Vagina (tissue), 2 donors: ENCODE measurements at places on chromosomes 11 and 22.
A peak's percentile ranks its signal among the peaks of the same experiment; 100 is the strongest.

- no peak overlapping the region for H3K4me3 ChIP-seq
- no peaks in the 10 kb centered on the region for H3K27me3 ChIP-seq
- peaks cover 39% of the 10 kb centered on the region for H3K4me1 ChIP-seq
- no peaks in the 10 kb centered on the region for H3K36me3 ChIP-seq
- H3K27ac ChIP-seq = peak overlapping the region; percentile 79
- no peak for DNase-seq
Observed at GRCh38 chr11:74418509-74418895, 20.3 kb upstream of the PGM2L1 start.

- H3K27ac ChIP-seq = no peak overlapping the region
- no peaks in the 10 kb centered on the region for H3K36me3 ChIP-seq
- H3K4me1 ChIP-seq = peaks cover 12% of the 10 kb centered on the region
- H3K27me3 ChIP-seq = no peaks in the 10 kb centered on the region
Observed at GRCh38 chr11:20037396-20038153, 122.7 kb downstream of the DBX1 start.

DNA sequence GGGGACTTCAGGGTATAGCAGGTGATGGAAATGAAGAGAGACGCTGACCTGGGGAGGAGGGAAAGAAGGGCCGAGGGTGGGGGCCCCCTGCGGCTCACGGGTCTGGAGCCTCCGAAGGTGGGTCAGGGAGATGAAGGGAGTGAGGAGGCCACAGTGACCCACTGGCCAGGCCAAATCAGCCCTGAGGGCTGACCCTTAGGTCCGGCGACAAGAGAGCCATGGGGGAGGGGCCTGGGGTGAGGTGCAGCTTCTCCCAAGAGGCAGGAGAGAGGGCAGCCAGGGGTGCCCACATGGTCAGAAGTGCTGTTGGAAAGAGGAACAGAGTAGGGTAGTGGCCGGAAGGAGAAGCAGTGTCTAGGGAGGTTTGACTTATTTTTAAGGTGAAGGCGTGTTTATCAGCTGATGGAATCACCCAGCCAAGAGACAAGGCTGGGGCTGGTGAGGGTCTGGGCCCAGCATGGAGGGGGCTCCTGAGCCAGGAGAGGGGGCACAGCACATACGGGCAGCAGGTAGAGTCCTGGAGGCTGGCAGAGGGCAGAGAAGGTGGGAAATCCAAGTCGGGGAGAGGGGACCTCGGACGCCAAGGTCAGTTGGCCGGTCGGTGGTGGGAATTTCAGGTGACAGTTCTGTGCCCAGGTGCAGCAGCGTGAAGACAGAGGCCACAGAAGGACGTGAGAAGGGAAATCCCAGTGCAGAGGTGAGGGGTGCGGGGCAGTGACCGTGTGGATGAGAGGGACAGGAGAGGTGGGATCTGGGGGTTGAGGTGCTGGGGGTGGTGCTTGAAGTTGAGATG is 49.0 kb downstream of the LINC01488 start:
- H3K36me3 ChIP-seq = no peaks in the 10 kb centered on the region
- no peak for DNase-seq
- no peak overlapping the region for H3K27ac ChIP-seq
- H3K4me3 ChIP-seq = no peak overlapping the region

DNA sequence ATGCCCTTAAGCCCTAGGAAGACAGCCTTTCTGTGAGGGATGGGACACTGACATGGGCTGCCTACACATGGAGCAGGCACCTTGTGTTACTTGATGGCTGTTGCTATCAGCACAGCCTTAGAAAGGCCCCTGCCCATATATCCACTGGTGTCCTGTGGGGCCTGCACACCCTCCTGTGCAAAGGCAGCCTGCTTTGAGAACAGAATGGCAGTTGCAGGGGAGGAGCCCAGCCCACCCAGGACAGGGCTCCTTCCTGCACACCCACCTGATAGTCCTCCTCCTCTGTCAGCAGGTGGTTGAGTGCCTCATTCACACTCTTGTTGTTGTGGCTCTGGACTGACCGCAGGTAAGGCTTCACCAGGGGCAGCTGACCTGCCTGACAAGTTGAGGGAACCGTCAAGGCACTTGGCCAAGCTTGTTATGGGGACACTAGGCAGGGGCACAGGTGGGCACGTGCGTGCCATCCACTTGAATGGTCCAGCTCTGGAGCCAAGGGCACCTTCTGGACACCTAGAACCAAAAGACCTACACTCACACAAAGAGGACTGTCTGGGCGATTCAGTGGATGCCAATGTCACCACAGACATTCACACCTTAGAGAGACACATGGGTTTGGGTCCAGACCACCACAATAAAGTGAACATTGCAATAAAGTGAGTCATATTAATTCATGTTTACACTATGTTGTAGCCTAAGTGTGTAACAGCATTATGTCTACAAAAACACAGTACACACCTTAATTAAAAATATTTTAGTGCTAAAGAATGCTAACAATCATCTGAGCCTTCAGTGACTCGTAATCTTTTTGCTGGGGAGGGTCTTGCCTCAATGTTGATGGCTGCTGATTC is 9.4 kb upstream of the SLC25A1 start:
- no peaks in the 10 kb centered on the region for H3K36me3 ChIP-seq
- no peak overlapping the region for H3K27ac ChIP-seq
- no peaks in the 10 kb centered on the region for H3K4me1 ChIP-seq
- H3K4me3 ChIP-seq = no peak overlapping the region
- no peak for DNase-seq

DNA sequence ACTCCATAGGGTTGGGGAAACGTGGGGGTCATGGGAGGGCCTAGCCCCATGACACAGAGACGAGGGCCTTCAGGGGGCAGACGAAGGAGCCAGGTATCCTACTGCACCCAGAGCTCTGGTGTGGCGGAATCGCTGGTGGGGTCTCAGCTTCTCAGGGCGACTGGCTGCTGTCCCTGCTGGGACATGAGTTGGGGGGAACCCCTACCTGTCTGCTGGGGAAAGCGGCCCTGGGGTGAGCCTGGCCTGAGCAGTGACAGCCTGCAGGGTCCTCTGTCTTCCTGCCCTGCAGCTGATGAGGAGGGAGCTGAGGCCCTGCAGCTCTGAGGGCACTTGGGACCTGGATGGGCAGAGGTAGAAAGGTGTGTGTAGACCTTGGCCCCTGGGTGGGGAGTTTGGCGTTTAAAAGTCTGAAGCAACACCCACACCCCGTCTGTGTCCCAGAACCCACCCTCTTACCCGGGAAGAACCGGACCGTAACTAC is 33.6 kb upstream of the GRAMD4 start:
- no peak for DNase-seq
- no peaks in the 10 kb centered on the region for H3K27me3 ChIP-seq
- no peak overlapping the region for H3K4me3 ChIP-seq
- H3K4me1 ChIP-seq = peaks cover 49% of the 10 kb centered on the region
- no peak overlapping the region for H3K27ac ChIP-seq

GRCh38 chr22:26545385-26545784 is 33.1 kb upstream of the TFIP11 start:
- peaks cover 14% of the 10 kb centered on the region for H3K4me1 ChIP-seq
- no peaks in the 10 kb centered on the region for H3K27me3 ChIP-seq
- no peaks in the 10 kb centered on the region for H3K36me3 ChIP-seq
- no peak for DNase-seq
- no peak overlapping the region for H3K4me3 ChIP-seq
- H3K27ac ChIP-seq = no peak overlapping the region

DNA sequence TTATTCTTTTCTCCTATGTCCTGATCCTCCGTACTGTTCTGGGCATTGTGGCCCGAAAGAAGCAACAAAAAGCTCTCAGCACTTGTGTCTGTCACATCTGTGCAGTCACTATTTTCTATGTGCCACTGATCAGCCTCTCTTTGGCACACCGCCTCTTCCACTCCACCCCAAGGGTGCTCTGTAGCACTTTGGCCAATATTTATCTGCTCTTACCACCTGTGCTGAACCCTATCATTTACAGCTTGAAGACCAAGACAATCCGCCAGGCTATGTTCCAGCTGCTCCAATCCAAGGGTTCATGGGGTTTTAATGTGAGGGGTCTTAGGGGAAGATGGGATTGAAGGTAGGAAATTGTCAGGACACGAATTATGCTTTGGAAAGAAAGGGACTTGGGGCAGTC is 843 bp downstream of the OR51T1 start:
- H3K36me3 ChIP-seq = no peaks in the 10 kb centered on the region
- H3K27ac ChIP-seq = no peak overlapping the region
- no peak for DNase-seq
- no peaks in the 10 kb centered on the region for H3K27me3 ChIP-seq
- no peaks in the 10 kb centered on the region for H3K4me1 ChIP-seq
- H3K4me3 ChIP-seq = no peak overlapping the region

GRCh38 chr11:43546561-43547429 is 133.7 kb upstream of the HSD17B12 start:
- H3K4me1 ChIP-seq = peaks cover 13% of the 10 kb centered on the region
- H3K27me3 ChIP-seq = no peaks in the 10 kb centered on the region
- no peaks in the 10 kb centered on the region for H3K36me3 ChIP-seq
- no peak overlapping the region for H3K27ac ChIP-seq
- H3K4me3 ChIP-seq = peak overlapping the region; percentile 26
- no peak for DNase-seq

DNA sequence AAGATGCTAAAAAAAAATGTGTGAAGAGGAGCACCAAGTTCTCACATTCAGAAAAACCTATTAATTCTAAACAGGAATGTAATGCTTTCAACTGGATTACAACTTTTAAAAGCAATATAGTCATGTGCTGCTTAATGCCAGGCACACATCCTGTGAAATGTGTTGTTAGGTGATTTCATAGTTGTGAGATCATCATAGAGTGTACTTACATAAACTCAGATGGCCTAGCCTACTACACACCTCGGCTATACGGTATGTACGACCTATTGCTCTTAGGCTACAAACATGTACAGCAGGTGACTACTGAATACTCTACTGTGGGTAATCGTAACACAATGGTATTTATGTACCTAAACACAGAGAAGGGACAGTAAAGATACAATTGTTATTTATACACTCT is 142.3 kb downstream of the RBFOX2 start:
- no peak overlapping the region for H3K27ac ChIP-seq
- DNase-seq = no peak
- H3K36me3 ChIP-seq = no peaks in the 10 kb centered on the region
- peaks cover 38% of the 10 kb centered on the region for H3K4me1 ChIP-seq

- no peaks in the 10 kb centered on the region for H3K27me3 ChIP-seq
- no peak overlapping the region for H3K27ac ChIP-seq
- no peak overlapping the region for H3K4me3 ChIP-seq
- H3K4me1 ChIP-seq = no peaks in the 10 kb centered on the region
Observed at GRCh38 chr22:26339755-26340154, 89.3 kb upstream of the ASPHD2 start.

- no peaks in the 10 kb centered on the region for H3K27me3 ChIP-seq
- H3K36me3 ChIP-seq = no peaks in the 10 kb centered on the region
- no peak overlapping the region for H3K27ac ChIP-seq
- H3K4me3 ChIP-seq = no peak overlapping the region
Observed at GRCh38 chr11:72900013-72900412, 85.8 kb downstream of the ATG16L2 start.

- no peaks in the 10 kb centered on the region for H3K4me1 ChIP-seq
- no peaks in the 10 kb centered on the region for H3K27me3 ChIP-seq
- no peaks in the 10 kb centered on the region for H3K36me3 ChIP-seq
- H3K4me3 ChIP-seq = no peak overlapping the region
- no peak for DNase-seq
- no peak overlapping the region for H3K27ac ChIP-seq
Observed at GRCh38 chr22:23591846-23592245, 11.8 kb upstream of the IGLL1 start.

DNA sequence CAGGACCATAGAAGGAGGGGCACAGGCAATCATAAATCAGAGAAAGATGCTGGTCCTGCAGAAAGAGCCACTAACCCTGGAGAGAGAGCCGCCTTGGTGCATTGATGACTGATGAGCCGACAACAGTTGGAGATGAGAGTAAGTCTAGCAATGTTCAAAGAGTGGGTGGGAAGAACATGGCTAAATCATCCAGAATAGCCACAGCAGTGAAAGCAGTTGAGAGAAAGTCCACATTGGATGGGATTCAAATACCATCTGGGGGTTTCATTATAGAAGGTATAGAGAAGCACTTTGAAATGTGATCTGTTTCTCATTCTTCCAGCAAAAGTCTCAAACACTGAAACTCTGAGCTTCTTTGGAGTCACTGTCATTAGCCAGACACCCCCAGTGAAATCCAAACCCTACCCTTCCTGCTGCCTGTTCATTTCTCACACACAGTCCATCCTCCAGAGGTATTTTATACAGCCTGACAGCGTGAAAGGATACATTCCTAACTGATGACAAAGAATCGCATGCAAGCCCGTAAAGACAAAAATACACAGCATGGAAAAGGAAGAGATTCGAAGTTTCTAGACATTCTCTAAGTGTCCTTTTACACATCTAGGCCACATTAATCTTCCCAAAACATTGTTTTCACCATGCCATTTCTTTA is 303.1 kb upstream of the MPPED2 start:
- DNase-seq = no peak
- no peaks in the 10 kb centered on the region for H3K4me1 ChIP-seq
- no peak overlapping the region for H3K4me3 ChIP-seq

DNA sequence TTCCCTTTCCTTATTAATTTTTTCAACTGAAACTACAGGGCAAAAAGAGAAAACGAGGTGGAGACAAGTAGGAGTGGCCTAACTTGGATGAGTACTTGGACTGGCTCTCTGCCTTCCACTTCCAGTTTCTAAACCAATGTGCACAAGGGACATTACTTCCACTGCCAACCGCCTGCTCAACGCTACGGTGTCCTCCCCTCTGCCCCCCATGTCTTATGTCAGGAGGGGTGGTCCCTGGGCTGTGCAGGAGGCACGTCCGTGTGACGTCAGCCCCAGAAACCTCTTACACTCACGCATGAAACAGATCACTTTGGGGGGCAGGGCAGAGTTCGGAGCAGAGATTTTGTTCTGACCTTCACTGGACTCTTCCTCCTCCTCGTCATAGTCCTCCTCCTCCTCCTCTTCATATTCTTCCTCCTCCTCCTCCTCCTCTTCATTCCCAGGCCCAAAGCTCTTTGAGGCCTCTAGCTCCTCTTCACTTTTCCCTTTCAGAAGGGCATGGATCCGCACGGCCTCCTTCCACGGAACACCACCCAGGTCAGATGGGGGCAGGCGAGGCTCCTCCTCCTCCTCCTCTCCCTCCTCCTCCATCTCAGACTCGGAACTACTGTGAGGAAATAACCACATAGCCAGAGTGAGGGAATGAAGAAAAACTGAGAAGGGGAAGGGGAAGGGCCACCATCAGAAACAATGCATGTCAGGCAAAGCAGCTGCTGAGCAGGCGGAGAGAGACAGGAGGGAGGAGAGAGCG is 57.4 kb upstream of the BID start:
- peak overlapping the region; percentile 76 for H3K27ac ChIP-seq
- no peak for DNase-seq
- no peak overlapping the region for H3K4me3 ChIP-seq
